ENCODE measurements at places on chromosomes 12 and 14. TPM values are rescaled to one million over a fixed set of nuclear protein-coding genes. Genes with fewer than 3 reads are reported as not detected.
A peak's percentile ranks its signal among the peaks of the same experiment; 100 is the strongest.

- no peaks in the 10 kb centered on the region for H3K27me3 ChIP-seq
- no peak for DNase-seq
- H3K4me3 ChIP-seq = no peak overlapping the region
- peak overlapping the region; percentile 25 for H3K27ac ChIP-seq
- peaks cover 72% of the 10 kb centered on the region for H3K4me1 ChIP-seq
Measured at GRCh38 chr14:102811254-102811963, 34.2 kb downstream of the TRAF3 start.

- DNase-seq = no peak
- H3K27ac ChIP-seq = no peak overlapping the region
- peaks cover 1% of the 10 kb centered on the region for H3K27me3 ChIP-seq
- no peaks in the 10 kb centered on the region for H3K4me1 ChIP-seq
- H3K4me3 ChIP-seq = no peak overlapping the region
Measured at GRCh38 chr12:31008241-31008761, 65.4 kb upstream of the DDX11 start.

Gene KLHL33
- 0.05 TPM for total RNA-seq

- peaks cover 17% of the 10 kb centered on the region for H3K4me1 ChIP-seq
- peaks cover 52% of the 10 kb centered on the region for H3K27me3 ChIP-seq
- H3K4me3 ChIP-seq = peak overlapping the region; percentile 78
- peaks cover 1% of the 10 kb centered on the region for H3K36me3 ChIP-seq
Measured at GRCh38 chr12:67067453-67068203, 201.5 kb upstream of the CAND1 start.

Gene TDP1
- 84.2 TPM for total RNA-seq

Gene CLEC9A
- total RNA-seq = not detected

Gene MDGA2
- total RNA-seq = not detected

GRCh38 chr14:89304972-89305703, 111.9 kb downstream of the FOXN3 start:
- peaks cover 14% of the 10 kb centered on the region for H3K36me3 ChIP-seq
- H3K27me3 ChIP-seq = no peaks in the 10 kb centered on the region
- no peak for DNase-seq
- peaks cover 49% of the 10 kb centered on the region for H3K4me1 ChIP-seq
- H3K27ac ChIP-seq = peak overlapping the region; percentile 87
- peak overlapping the region; percentile 64 for H3K4me3 ChIP-seq

GRCh38 chr12:119920064-119920463, 42.9 kb upstream of the CIT start:
- no peak overlapping the region for H3K27ac ChIP-seq
- H3K4me1 ChIP-seq = no peaks in the 10 kb centered on the region
- no peak for DNase-seq
- peaks cover 24% of the 10 kb centered on the region for H3K27me3 ChIP-seq
- H3K4me3 ChIP-seq = no peak overlapping the region

DNA sequence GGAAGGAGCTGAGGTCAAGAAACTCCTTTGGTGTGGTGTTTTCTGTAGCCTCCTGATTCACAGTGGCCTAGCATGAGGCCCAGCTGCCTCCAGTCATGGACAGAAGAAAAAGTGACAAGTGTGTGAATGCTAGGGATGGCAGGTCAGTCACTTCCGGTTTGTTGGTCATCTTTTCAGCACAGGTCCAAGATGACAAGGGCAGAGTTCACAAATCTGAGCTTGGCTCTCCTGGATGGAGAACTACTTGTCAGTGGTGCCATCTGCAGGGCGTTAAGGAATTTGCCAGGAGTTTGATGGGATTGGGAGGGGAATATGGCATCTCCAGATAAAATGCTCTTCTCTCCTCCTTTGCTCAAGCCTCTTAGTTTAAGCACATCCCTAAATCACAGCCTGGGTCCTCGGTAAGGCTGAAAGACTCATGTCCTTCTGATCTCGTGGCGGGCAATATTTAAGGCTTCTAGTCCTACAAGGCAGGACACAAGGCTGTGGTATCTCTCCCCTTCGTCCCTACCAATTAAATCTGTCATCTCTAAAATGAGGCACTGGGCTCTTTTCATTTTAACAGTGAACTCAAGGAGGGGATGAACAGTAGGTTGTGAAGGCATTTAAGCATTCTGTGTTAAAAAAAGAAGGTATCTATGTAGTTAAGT, 10.0 kb downstream of the TUBA1B start:
- peaks cover 4% of the 10 kb centered on the region for H3K36me3 ChIP-seq
- H3K27me3 ChIP-seq = no peaks in the 10 kb centered on the region
- no peak overlapping the region for H3K4me3 ChIP-seq
- H3K27ac ChIP-seq = no peak overlapping the region

- H3K36me3 ChIP-seq = peaks cover 19% of the 10 kb centered on the region
- peak overlapping the region; percentile 14 for H3K27ac ChIP-seq
- H3K27me3 ChIP-seq = no peaks in the 10 kb centered on the region
- peaks cover 34% of the 10 kb centered on the region for H3K4me1 ChIP-seq
Measured at GRCh38 chr14:71384007-71384845, 477.0 kb downstream of the PCNX1 start.
